ENCODE measurements at places on chromosomes 1 and 21.

- no peak for DNase-seq
These were observed 217.8 kb downstream of the DAB1 start for GRCh38 chr1:57206038-57206437.

GRCh38 chr1:183022202-183023145, 746 bp upstream of the LAMC1 start:
- DNase-seq, result peak; percentile 79

- DNase-seq, result no peak
These were observed 24.5 kb downstream of the PROK1 start for GRCh38 chr1:110475362-110476027.

GRCh38 chr1:66532798-66533783, 862 bp upstream of the SGIP1 start:
- no peak for DNase-seq

DNA sequence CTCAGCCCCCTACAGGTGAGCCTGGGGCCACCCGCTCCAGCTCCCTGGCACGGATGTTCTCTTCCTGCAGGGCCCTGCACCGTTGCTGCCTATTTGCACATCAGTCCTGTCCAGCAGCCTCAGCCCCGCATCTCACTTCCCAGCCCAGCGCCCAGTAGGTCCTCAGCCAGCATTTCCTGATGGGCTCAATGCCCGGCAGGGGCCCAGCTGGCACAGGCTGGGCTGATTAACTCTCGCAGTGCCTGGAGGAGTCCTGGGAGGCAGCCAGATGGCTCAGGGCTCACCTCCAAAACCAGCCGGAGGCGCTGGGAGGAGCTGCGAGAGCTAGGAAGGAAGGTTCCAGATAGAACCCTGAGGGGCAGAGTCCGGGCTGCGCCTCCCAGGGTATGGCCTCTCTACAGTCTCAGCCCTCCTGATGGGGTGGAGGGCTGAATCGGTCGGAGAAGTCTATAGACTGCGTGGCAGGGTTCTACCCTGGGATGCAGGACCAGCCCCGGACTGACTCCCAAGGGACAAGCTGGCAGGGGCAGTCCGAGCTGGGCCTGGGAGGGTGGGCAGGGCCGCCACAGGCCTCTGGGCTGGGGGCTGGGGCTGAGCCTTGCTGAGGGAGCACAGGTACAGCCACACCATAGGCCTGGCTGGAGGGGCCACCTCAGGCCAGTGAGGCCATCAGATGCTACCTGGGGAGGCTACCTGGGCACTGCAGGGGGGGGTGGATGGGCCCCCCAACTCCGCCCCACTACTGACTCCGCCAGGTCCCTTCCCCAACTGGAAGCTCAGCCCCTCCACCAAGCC, 19.2 kb upstream of the CLSTN1 start:
- DNase-seq, result no peak

DNA sequence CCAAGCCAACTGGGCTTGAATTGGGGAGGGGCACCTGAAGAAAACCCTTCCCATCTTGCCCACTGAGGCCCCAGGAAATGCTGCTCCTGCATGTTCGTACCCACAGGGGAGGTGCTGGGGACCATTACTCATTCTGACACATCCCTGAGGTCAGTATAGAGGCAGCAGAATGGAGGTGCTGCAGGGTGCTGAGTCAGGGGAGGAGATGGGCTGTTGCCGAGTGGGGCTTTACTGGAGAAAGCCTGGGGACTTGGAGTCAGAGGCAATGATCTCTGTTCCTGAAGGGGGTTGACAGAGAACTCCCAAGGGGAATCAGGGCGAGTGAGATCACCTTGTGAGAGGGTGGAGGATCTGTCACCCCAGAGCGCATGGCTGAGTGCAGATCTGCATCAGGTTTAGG, 40.2 kb upstream of the KCNA10 start:
- DNase-seq, result peak; percentile 3

- no peak for DNase-seq
These were observed 102.7 kb upstream of the CD55 start for GRCh38 chr1:207218512-207219362.

- peak; percentile 11 for DNase-seq
These were observed 180.2 kb downstream of the KIF26B start for GRCh38 chr1:245334827-245335490.

Data from NB4 (cell line).